Stimulated activated CD4-positive, alpha-beta T cell treated with anti-CD3 and anti-CD28 coated beads, Interleukin-2, amount 100 ng/mL, for 24 hours (primary cell): ENCODE measurements at places on chromosomes 2 and 18.

DNA sequence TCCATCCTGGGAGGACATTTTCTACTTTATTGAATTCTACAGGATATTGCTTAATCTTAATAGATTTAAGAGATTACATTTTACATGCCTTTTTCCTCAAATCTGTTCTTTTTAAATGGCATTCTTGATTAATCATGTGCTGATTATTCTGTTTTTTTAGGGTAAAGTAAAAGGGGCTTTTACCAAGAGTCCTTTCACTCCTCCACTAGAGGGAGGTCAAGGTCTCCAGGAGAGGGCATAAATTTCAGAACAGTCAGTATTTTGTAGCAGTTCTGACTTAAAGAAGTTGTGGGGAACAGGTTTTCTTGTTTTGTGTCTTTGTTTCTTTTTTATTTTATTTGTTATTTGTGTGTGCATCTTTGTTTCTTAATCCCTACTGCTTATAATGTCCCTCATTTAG is 25.4 kb downstream of the WDR75 start:
- DNase-seq: no peak

DNA sequence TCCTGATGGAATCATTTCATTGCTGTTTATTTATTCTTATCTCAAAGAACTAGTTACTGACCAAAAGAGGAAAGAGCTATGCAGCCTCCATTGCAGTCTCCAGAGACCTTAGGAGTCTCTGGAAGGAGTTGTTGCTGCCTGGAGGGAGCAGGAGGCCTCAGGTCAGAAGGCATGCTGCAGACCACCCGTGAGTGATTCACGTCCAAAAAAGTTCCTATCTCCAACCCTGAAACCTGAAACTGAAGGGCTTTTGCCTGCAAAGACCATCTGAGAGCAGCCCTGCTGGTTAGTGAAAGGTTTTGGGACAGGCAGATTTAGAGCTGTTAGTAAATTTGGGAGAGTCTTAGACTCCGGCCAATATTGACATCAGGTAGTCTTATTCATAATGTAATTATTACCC is 29.1 kb downstream of the SLC25A52 start:
- DNase-seq: no peak

GRCh38 chr18:59197636-59198035 is 22.3 kb upstream of the GRP start:
- no peak for DNase-seq

DNA sequence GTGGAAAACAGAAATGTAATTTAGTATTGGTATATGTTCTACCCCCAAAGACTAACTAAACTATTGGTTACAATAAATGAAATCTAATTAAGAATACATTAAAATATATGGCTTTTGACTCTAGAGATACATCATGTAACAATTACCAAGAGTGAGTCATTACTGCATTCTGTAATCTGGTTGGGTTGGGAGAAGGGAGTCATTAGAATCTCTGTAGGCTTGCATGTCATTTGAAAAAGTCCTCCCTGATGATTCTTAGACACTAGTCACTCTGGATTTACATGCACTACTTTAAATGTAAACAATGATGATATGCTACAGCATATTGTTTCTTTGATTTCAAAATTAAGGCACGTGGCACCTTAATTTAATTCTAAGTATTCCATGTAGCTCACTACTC is 293.4 kb upstream of the CHST9 start:
- DNase-seq: no peak

- no peak for DNase-seq
Measured at GRCh38 chr2:158378926-158379325, 77.6 kb downstream of the CCDC148 start.

DNA sequence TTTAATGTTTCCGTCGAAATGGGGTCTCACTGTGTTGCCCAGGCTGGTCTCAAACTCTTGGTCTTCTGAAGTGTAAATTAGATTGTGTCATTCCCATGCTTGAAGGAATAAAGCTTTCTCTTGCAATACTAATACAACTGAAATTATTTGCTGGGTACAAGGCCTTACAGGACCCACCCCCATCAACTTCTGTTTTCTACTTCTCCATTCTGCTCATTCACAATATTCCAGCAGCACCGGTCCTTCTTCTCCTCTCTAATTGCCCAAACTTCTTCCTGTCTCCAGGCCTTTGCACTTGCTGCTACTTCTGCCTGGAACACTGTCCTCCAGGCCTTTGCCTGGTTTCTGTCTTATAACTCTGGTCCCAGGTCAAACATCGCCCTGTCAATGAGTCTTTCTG is 73.8 kb downstream of the APOB start:
- DNase-seq: no peak

DNA sequence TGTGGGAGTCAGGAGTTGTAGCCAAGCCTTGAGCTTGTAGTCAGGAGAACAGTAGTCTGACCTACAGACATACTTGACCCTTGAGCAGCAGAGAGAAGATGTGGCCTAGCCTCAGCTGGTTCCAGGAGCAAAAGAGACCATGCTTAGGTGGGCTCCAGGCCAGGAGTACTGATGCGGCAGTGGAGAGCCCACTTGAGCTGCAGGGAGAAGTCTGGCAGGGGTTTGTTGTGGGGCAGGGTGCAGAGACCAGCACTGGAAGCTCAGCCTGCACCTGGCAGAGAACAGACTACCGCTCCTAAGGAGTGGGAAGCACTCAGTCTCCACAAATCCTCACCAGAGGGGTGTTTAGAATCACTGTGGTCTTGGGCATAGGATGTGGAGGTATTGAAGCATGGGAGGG is 197.9 kb downstream of the TPGS2 start:
- DNase-seq: no peak

- no peak for DNase-seq
Measured at GRCh38 chr2:229784791-229785190, 70.4 kb upstream of the DNER start.

- no peak for DNase-seq
Measured at GRCh38 chr2:196887431-196887830, 39.1 kb downstream of the PGAP1 start.

GRCh38 chr2:121501554-121501953 is 29.1 kb upstream of the RNU4ATAC start:
- DNase-seq: no peak

- DNase-seq: no peak
Measured at GRCh38 chr2:69449906-69450305, 12.7 kb upstream of the NFU1 start.

DNA sequence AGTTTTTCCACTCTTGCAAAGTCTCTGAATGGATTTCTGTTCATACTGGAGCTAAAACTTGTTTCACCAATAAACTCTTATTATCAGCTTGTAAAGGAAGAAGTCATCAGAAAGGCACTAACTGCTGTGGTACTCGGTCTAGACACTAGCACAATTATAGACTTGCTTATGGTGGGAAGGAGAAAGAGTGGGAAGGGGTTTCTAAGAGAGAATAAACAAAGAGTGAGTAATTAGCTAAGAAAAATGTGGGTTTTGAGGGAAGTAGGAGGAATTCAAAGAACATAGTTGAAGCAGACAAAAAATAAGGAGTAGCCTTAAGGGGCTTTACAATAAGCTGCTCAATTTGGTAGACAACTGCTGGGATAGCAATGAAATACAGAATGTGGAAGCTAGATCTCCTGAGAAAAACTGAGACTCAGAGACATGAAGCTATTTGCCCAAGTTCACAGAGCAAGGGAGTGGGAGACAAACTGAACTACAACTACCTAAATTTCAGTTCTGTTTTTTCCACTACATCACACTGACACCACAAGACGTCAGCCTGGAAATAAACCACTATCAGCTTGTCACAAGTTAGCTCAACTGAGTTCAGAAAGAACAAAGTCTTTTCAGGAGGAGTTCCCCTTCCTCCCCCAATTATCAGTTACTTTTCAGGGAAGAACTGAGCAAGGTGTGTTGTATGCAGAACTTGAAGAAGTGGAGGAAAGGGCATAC is 59.7 kb downstream of the MAP4K3 start:
- DNase-seq: peak; percentile 34

DNA sequence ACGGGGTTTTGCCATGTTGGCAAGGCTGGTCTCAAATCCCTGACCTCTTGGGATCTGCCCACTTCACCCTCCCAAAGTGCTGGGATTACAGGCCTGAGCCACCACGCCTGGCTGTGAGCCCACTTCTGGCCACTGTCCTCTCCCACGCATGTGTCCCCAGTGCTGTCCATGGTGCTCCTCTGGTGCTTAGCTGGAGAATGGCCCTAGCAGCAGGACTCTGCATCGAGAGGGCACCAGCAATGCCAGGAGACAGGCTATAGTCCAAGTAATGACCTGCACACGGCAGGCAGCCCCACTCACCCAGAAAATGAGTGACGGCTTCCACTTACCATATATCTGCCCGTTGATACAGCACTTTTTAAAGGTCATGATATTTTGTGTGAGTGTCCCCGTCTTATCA is 66.3 kb upstream of the NARS1 start:
- DNase-seq: no peak

DNA sequence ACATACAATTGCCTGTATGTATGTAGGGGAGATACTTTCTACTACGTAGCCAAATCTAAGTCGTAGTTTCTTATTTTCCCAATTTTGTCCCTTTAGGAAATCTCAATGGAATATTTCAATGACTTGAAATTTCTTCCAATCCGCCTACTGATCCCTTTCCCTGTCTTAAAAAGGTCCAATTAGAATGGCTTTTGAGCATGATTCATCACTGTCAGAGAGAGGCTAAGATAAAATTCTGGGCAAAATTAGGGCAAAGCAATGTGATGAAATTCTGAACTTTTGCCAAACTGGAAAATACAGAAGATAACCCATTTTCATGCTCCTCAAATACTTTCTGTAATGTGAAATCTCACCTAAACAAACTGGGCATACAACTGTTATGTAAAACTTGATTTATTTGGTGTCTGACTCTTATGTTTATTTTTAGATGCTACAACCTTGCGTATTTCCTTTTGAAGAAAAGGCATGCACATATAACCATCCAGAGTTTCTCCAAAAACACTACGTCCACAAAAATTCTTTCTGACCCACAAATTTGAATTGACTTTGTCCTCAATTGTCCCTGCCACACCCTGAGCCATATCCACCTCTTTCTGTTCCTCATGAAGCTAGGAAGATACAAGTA is 147.1 kb downstream of the IKZF2 start:
- DNase-seq: no peak

- no peak for DNase-seq
Measured at GRCh38 chr2:210611466-210611865, 55.1 kb downstream of the CPS1 start.

GRCh38 chr2:149160195-149160594 is 121.7 kb downstream of the LYPD6B start:
- no peak for DNase-seq

DNA sequence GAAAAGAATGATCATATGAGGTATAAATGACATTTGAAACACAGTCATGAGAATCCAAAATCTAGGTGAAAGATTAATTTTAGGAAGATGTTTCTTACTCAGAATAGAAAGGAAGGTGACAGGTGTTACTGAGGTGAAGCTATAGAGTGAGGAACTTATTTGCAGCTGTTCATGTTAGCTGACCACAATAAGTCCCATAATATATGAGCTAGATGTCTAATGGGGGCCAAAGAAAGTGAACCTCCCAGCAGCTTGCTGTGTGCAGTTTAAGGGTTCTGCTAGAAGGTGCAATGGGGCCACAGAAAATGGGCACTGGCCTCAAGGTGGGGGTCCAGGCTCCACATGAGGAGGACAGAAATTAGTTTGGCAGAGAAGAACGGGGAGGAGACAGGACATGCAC is 1374.9 kb upstream of the CRIM1 start:
- DNase-seq: no peak

- no peak for DNase-seq
Measured at GRCh38 chr2:235669983-235670962, 176.4 kb downstream of the AGAP1 start.

- DNase-seq: no peak
Measured at GRCh38 chr18:23578891-23579653, 7.2 kb downstream of the NPC1 start.

DNA sequence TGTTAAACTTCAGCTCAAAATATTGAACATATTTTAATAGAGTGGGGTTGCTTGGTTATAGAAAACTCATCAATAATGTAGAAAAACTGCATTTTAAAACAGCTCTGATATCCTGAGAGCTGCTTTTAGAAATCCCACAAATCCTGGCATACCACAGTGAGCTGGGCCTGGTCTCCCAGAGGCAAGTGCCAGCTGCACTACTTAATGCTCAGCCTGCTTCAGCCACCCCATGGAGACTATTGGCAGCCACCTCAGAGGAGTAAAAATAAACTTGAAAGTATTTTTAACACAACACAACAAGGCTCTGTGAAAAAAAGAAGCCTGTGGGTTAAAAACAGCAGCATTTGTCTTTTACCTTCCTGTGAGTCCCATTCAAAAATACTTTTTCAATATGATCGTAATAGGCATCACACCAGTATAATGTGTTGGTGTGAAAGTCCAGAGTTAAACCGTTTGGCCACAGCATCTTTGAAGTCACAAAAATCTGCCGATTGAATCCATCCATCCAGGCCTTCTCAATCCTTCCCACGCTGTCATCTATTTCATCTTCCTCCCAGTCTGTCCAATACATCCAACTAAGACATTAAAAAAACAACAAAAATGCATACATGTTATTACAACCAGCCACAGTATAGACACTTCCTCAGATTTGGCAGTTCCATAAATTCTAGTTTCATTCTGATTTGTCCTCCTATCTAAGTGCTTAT is 1115.3 kb downstream of the LRP1B start:
- DNase-seq: no peak

DNA sequence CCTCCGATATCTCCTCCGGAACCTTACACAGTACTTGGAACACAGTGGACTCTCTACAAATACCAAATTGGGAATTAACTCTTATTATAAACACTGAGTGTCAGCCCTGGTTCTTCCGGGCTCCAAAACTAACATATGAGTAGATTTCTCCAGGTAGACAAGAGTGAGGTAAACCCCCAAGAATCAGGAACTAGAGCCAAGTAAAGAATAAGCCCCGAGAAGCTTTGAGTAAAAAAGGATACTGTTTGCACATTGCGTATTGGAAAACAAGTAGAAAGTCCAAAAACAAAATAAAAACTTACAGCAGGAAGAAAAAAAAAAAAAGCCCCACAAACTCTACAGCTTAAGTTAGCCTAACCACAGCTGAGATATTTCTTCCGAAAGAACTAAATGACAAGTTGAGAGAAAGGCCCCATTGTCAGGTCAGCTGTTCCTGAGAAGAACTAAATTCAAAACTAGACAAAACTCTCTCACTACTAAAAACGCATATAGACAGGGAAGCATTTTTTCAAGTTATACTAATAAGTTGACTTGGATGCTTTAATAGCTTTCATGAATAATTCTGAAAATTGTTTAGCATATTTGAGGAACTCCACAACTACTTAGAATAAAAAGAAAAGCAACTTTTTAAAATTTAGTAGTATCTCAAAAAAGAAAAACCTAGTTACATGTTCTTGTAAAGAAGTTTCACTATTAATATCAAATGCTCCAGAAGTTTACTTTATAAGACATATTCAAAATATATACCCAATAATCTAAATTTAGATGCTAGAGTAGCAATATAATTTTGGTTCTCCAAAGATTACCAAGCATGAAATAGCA is 4.3 kb upstream of the HAAO start:
- DNase-seq: no peak

- DNase-seq: no peak
Measured at GRCh38 chr2:24077535-24077877, 1.4 kb upstream of the SF3B6 start.

- DNase-seq: no peak
Measured at GRCh38 chr2:121099329-121100290, 185.4 kb downstream of the TFCP2L1 start.
